ENCODE measurements at places on chromosomes 3 and 15.

- no peak for DNase-seq
Observed at GRCh38 chr3:20772869-20773268, 586.9 kb upstream of the SGO1 start.

DNA sequence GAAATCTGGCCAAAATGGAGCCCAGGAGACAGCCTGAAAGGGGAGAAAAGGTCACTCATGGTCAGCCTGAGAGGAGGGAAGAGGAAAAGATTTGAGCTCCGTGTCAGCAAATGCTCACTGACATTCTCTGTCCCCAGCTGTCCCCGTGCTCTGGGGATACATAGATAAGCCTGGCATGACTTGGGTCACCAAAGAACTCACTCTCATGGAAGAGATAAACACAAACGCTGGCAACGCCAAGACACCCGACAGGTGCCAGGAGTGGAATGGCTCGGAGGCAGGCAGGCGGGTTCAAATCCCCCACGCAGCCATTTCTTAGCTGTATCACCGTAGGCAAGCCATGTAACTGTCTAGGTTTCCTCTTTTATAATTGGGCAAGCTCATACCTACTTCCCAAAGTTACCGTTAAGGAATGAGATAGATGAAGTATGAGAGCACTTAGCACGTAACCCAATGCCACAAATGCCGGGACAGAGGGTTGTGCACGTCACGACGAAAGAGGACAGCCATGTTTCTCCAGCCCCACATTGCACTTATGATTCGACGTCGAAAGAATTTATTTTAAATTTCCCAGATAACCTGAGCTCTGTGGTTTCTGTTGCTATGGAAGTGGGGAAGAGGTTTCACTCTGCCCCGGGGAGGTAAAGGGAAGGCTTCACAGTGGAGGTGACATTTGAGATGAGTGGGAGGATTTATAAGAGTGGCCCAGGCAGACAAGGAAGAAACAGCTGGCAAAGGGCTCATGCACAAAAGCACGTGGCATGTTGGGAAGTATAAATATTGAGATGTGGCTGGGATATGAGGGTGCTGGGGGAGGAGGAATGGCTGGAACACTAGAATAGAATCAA, 41.4 kb upstream of the TSEN2 start:
- no peak for DNase-seq

DNA sequence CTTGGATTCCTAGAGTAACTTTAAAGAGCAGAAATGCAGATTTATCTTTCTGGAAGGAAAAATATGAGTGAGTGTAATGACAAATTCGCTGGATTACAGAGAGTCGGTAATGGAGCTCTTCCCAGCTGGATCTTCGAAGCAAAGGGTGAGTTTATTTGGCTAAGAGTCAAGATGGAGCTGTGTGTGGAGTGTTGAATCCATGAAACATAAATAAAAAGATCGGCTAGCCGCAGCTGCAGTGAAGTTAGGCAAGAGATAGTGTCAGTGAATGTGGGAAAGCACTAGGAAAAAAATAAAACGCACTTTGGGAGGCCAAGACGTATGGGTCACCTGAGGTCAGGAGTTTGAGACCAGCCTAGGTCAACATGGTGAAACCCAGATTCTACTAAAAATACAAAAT, 10.3 kb downstream of the NAALADL2 start:
- no peak for DNase-seq

DNA sequence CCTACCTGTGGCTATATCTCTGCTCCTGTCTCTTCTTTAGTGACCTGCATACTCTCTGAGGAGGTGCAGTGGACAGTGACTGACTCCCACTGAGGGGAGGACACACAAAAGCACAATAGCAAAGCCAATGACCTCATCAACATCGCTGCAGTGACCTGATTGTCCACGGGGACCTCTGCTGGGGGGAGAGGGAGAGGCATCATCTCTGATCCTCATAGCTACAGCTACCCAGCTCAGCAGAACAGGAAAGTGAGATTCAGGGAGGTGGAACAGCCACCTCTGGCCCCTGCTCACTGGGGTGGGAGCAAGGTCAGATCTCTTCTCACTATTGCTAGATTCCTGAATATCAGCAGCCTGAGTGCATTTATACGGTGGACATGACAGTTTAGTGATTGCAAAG, 179.2 kb downstream of the ATP10A start:
- DNase-seq = no peak

GRCh38 chr15:53203454-53203853, 413.3 kb upstream of the ONECUT1 start:
- no peak for DNase-seq

DNA sequence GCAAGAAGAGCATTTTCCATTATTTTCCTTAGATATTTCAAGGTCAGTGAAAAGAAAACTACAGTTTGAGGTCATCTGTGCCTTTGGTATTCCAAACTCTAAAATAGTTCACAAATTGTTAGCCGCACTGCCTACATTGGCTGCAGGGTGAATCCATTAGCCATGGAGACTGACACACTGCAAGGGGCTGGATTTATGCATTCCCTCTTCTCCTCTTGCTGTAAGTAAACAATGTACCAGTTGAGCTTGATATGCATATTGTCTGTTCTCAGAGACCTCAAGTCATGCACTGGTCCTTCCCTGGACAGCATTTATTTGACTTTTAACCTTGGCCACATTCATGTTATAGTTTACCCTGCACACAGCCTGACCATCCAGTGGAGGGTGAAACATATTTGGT, 50.2 kb upstream of the TNFSF10 start:
- no peak for DNase-seq

- DNase-seq = no peak
Observed at GRCh38 chr3:30658328-30659052, 52.1 kb downstream of the TGFBR2 start.

DNA sequence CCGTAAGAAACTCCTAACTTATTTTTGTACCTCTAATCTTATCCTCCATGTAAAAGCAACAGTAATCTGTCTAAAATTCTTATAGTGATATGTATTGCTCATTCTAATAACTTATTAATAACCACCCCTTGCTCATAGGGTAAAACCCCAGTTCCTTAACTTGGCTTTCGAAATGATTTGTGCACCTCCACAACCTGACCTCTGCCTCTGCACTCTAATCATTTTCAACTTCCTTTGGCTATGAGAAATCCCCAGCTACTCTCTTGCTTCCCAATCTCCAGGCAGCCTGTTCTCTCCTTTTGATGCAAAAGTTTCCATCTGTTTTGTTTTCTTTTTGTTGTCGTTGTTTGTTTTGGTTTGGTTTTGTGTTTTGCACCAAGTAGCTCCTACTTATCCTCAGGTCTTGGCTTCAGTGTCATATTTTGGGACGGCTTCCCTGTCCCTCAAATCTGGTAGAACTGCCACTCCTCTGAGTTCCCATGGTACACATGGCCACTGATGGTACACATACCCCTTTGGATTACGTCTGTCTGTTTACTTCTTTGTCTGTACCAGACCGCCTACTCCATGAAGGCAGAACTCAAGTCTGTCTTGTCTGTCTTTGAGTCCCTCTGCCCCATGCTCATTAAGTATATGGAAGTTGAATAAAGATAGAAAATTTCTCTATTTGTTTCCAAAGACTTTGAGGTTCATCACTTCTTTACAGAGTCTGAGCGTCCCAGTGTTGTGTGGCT, 105.6 kb upstream of the TGFBR2 start:
- DNase-seq = no peak

DNA sequence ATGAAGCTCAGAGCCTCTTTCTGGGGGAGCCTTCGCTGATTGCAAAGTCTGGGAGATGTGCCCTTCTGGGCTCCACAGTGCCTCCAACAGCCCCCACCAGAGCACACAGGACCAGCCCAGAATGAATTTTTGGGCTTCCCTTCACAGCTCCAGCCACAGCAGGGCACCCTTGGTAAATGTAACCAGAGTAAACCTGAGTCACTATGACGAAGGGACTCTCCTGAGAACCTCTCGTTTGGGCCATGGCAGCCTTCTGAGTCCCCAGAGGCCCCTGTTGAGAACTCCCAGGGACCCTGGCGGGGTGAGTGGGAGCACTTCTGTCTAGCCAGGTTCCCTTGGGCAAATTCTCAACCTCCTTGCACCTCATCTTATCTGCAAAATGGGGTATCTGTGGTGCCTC, 20.8 kb downstream of the FAM3D start:
- no peak for DNase-seq

- no peak for DNase-seq
Observed at GRCh38 chr15:101105059-101105891, 146.6 kb downstream of the CHSY1 start.

- no peak for DNase-seq
Observed at GRCh38 chr3:188365184-188365583, 211.2 kb downstream of the LPP start.

GRCh38 chr3:171061749-171062148, 35.2 kb upstream of the SLC2A2 start:
- no peak for DNase-seq

DNA sequence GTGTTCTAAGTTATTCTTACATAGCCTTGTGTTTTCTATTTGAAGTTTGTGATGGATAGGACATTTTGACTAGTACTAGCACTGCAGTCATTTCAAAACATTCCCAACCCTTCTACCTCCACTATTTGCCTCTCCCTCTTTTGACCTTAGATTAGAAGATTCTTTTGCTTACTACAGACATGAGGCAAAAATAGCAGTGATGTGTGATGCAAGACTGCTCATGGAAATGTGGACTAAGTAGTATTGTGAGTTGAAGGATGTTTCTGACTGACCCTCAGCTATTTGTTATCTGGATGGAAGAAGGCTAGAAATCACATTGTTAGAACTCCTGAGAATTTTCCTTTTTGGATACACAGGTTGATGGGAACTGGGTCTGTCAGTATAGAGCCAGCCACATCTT, 45.9 kb downstream of the ATP2C1 start:
- no peak for DNase-seq

DNA sequence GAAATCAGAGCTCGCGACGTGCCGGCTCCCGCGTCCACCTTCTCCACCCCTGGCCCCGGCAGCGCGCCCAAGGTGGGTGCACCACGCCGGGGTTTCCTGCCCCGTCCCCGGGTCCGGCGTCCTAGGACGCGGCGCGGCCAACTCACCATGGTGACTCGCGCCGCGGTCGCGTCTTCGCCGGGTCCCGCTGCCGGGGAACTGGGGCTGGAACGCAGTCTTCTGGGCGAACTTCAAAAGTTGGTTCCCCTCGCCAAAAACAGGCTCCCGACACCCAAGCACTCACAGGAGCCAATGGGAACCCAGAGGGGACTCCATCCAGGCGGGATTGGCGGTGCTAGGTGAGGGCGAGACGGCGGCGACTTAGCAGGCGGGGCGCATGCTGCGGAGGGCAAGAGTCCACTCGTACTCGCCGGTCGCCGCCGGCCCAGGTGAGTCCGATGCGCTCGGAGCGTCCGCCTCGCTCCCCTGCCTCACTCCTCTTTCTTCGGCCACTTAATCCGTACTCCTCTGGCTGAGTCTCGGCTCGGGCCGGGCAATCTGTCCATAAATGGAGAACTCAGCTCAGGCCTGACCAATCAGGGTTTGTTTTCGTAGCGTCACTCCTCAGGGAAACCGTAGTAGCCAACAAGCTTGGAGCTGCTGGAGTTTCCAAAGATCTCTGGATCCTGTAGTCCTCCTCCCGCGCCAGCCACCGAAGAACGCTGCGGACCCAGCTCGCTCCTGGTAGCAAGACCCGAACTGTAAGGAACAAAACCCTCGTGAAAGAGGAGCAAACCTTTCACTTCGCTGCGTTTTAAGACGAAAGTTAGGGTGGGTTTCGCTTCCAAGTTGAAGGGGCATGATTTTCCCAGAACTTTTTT, at the start of gene MYO1E:
Gene MYO1E (minus strand): TSS at position 520 of the 860 bp plus-strand sequence. CDS start 371 bp downstream, at position 149.
- DNase-seq = no peak

- no peak for DNase-seq
Observed at GRCh38 chr3:105235221-105235620, 131.5 kb upstream of the ALCAM start.

GRCh38 chr3:59727902-59728586, 678.2 kb upstream of the CFAP20DC start:
- no peak for DNase-seq

GRCh38 chr15:48423896-48424475, 92.8 kb downstream of the DUT start:
- DNase-seq = no peak

DNA sequence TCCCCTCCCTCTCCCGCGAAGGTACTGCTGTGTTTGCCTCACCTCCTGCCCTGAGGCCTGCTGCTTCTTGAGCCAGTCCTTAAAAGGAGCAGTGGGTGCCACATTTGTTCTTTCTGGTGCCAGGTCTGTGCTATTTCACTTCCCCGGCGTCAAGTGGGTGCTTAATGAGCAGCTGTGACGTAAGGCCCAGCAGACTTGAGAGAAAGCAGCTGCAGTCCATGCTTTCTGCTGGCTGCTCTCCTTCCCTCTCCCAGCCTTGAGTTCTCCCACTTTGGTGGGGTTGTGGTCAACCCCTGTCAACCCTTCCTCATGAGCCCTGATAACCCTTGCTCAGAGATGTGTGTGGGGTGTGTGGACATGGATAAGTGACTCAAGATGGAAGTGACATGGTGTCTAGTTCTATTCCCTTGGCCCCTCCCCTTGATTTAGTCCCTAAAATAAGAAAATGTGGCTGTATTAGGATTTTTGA, 6.9 kb downstream of the INAFM2 start:
- DNase-seq = no peak

GRCh38 chr15:98873441-98874218, 134.0 kb downstream of the PGPEP1L start:
- DNase-seq = no peak

DNA sequence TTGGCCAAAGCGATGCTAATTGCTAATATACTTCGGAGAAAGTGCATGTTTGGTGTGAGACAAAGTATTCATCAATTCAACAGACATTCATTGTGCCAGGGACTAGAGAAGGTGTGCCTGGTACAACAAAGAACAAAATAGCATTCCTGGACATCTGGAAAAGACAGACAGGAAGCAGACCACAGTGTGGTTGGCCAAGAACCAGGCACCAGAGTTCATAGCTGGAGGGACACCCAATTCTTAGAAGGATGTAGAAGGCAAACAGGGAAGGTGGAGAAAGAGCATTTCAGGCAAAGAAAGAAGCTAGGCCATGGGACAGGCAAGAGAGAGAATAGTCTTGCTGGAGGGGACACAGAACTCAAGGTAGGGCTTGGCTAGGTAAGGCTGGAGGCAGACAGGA, 105.8 kb upstream of the ETV5 start:
- DNase-seq = no peak

- no peak for DNase-seq
Observed at GRCh38 chr15:60695713-60696522, 217.0 kb upstream of the ICE2 start.

- DNase-seq = no peak
Observed at GRCh38 chr3:161171113-161171512, 50.0 kb upstream of the NMD3 start.

- no peak for DNase-seq
Observed at GRCh38 chr3:52784931-52785590, 7.7 kb downstream of the ITIH1 start.

- no peak for DNase-seq
Observed at GRCh38 chr3:148880681-148881080, 15.6 kb downstream of the CPA3 start.

GRCh38 chr3:126106336-126107202, 22.6 kb upstream of the SLC41A3 start:
- no peak for DNase-seq

GRCh38 chr3:63847718-63848450, 15.7 kb downstream of the THOC7 start:
- no peak for DNase-seq

- no peak for DNase-seq
Observed at GRCh38 chr3:160840590-160840989, 84.6 kb downstream of the PPM1L start.

- no peak for DNase-seq
Observed at GRCh38 chr3:65963787-65964677, 74.7 kb downstream of the MAGI1 start.

GRCh38 chr3:128367761-128368160, 98.9 kb downstream of the DNAJB8 start:
- no peak for DNase-seq

GRCh38 chr3:154130540-154130939, 9.3 kb downstream of the ARHGEF26 start:
- DNase-seq = no peak

Measured in hematopoietic multipotent progenitor cell treated with erythropoietin and hydrocortisone succinate and interleukin-3 and kit ligand, for 15 days (in vitro differentiated cells).